ENCODE measurements at places on chromosomes 16 and 17.

DNA sequence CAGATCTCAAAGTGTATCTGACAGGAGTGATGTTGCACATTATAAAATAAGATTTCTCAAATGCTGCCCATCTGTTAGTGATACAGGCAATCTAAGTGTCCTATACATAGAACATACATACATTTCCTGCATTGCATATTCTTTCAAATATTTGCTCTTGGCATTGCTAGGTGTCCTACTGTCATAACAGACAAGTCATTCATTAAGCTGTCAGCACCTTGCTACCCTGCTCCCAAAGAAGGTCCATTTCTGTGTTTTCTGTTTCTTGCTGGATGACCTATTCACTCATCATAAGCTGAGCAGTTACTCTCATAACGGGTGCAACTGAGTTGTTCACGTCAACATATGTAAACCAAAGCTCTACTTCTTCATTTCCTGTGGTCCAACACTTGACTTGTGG lies 719.0 kb downstream of the KCNJ2 start:
- no peak for DNase-seq

- no peak for DNase-seq
These were observed 166.4 kb downstream of the CCDC182 start for GRCh38 chr17:57578608-57579225.

DNA sequence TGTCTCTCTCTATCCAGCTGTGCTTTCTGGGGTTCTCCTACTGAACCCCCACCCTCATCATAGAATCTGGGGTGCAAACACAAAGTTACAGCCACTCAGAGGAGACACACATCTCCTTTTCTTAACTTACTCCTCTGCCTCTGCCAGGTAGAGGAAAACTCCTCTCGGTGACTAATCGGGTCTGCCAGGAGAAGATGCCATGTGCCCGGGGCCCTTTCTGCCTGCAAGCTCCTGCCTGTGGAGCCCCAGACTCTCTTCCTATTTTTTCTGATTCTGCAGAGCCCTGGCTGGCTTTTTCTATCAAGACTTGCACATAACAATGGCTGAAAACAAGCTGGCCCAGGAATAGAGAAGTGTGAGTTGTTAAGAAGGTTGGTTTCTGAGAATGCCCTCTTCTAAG lies 10.4 kb downstream of the SLC6A4 start:
- DNase-seq = no peak

GRCh38 chr16:14455573-14455972 lies 174.5 kb downstream of the PARN start:
- no peak for DNase-seq

DNA sequence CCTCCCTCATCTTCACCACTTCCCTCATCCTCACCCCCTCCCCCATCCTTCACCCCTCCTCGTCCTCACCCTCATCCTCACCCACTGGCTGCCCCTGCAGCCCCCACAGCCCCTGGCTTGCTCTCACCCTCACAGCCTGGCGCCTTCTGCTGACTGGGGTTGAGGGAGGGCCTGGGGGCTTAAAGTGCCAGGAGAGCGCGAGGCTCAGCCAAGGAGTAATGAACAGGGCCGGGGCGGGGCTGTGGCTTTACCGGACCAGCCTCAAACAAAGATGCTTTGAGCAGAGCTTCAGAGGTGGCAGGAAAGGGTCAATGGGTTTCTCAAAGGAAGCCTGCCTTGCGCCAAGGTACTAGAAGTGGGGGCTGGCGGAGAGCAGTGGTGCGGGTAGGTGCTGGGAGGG lies at the start of gene PRSS33:
Gene PRSS33, minus strand, starts transcription at position 155 of the 400 bp plus-strand sequence. CDS start 1,013 bp downstream, outside the sequence.
- no peak for DNase-seq

GRCh38 chr17:3848229-3848835 lies 2.3 kb upstream of the NCBP3 start:
- no peak for DNase-seq

GRCh38 chr16:77946823-77947222 lies 75.5 kb upstream of the CLEC3A start:
- no peak for DNase-seq

- DNase-seq = no peak
These were observed 29.9 kb downstream of the PIK3R6 start for GRCh38 chr17:8837563-8838075.

GRCh38 chr17:27649929-27650328 lies 18.9 kb downstream of the LGALS9 start:
- DNase-seq = peak; percentile 35

DNA sequence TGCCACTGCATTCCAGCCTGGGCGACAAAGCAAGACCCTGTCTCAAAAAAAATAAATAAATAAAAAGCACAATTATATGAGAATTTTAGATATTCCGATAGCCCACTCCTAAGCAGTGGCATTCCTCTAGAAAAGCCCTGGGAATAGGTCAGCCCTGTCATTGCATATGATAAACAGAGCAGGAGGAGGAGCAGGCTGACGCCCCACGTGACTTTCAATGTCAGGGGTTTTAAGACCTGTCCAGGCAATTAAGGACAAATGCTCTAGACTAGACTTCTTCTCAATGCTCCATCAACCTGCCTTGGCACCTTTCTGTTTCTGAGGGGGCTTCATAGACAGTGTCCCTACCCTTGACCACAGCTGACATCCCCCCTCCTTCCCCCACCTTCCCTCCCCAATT lies 7.5 kb downstream of the TOM1L2 start:
- no peak for DNase-seq

- no peak for DNase-seq
These were observed 11.4 kb downstream of the CNP start for GRCh38 chr17:41977991-41978390.

DNA sequence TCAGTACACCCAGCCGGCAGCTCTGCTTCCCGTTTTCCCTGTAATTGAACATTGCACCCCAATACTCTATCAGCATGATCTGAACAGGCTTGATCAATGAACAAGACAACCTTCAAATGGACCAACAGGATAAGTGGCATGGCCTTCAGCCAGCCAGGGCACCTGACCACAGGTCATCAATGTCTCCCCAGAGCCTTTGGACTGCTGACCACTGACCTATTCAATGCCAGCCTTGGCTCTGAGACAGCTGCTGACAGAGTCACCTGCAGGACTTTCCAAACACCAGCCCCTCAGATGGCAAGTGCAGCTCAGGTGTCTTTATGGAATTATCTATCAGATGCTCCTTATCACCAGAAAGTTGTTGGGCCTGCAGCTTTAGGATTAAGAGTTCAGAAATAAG lies 462.9 kb upstream of the ASIC2 start:
- no peak for DNase-seq

GRCh38 chr16:13545271-13545670 lies 374.7 kb upstream of the ERCC4 start:
- no peak for DNase-seq

GRCh38 chr16:11688520-11688886 lies 20.2 kb downstream of the SNN start:
- no peak for DNase-seq

DNA sequence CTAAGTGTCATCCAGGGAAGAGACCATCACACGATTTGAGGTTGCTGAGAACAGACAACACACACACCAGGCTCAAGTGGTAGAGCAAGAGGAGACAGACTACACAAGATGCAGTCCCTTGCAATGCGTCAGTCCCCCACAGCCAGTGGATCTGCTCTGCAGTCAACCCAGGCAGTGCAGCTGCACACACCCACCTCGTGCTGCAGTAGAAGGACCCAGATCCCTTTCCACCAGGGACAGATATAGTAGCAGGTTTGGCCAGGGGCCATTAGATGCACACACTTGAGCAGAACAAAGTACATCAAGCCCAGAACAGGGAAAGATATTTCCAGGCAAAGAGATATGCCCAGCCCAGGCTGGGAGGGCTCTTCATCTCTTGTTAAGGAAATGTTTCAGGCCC lies 112.9 kb downstream of the GRIN2A start:
- DNase-seq = no peak
